ENCODE measurements at places on chromosomes 3 and 15.

- no peak for DNase-seq
These were observed 39.8 kb downstream of the CLK3 start for GRCh38 chr15:74655424-74655823.

DNA sequence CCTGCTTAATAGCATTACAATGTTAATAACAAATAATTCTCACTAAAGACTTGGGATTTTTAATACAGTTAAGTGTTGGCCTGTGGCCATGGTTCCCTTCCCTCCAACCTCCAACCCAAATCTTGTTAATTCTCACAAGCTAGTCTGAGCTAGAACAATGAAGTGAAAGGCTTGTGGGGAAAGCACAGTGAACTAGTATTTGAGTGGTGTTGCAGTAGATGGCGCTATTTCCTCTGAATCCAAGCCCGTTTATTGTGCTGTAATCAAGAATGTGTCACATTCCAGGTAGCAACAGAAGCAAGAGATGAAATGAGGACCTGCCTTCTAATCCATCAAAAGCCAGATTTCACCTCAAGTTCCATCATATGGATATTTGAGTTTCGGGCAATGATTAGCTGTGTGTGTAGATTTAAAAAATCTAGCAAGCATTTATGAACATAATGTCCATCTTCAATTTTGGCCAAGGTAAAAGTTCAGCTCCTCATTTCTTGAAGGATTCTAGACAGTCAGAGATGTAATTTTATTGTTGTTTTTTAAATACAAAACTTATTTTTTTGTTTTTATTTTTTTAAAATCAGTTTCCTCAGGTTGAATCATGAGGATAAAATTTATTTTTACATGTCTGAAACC is 160.7 kb downstream of the SQOR start:
- no peak for DNase-seq

- DNase-seq: peak; percentile 36
These were observed 11.0 kb upstream of the PDCD6IP start for GRCh38 chr3:33787328-33788009.

DNA sequence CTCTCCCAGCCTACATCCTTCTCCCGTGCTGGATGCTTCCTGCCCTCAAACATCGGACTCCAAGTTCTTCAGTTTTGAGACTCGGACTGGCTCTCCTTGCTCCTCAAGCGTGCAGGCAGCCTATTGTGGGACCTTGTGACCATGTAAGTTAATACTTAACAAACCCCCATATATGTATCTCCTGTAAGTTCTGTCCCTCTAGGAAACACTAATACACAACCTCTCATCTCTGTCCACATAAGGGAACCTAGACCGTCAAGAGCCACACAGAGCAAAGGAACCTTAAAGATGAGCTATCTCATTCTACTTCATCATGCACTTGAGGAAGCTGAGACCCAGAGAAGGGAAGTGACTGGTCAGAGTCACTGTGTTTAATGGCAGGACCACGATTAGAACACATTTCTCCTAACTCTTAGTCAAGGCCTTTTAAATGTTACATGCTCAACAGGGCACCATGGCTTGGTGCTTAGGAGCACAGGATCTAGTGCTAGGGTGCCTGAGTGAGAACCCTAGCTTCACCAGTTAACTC is 50.3 kb downstream of the NPTN start:
- no peak for DNase-seq

- DNase-seq: no peak
These were observed 208.4 kb upstream of the CD96 start for GRCh38 chr3:111333642-111334041.

DNA sequence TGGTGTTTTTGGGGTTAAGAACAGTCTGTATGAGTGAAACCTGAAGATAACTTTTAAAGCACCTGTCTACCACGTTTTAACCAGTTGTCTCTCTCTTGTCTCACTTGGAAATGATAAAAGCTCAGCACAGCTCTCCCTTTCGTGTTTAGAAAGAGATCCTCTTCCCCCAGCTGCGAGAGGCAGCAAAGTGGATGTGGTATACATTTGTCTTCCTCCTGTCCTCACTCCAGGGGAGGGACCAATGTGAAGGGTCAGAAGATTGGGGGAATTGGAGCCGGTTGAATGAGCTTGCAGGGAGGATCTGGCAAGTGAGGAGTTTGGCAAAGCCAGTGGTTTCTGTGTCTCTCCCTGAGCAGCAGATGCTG is 14.6 kb downstream of the SMAD6 start:
- DNase-seq: no peak

GRCh38 chr3:47716656-47717055 is 65.0 kb downstream of the SMARCC1 start:
- DNase-seq: no peak

DNA sequence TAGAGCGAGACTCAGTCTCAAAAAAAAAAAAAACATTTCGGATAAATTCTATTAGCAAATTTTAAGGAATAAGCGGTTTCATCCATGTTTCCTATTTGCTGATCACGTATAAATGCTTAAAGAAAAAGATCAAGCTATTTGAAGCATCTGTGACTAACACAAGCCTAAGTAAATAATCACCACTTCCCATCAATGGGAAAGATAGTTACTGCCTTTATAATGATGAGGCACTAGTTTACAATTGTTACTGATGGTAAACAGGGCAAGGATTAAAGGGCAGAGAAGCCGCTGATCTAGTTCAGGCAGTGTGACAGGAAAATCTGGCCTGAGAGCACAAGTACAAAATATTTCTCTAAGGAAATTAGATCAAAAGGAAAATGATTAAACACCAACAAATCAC is 13.7 kb downstream of the CLPX start:
- no peak for DNase-seq

DNA sequence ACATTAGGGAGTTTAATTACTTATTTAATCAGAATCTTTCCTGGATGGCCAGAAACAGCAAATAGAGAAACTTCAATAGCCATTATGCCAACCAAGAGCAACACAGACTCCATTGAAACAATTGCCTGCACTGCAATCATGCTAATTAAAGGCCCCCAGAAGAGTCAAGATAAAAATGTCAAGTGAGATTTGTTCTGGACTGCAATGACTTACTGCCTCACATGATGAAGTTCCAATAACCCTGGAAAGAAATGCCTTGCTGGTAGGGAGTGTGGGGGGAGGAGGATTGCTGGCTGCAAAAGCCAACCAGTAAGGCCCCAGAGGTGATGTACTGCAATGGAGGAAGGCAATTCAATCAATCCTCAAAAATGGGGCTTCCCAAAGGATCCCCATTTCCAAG is 257.9 kb downstream of the NTRK3 start:
- no peak for DNase-seq

DNA sequence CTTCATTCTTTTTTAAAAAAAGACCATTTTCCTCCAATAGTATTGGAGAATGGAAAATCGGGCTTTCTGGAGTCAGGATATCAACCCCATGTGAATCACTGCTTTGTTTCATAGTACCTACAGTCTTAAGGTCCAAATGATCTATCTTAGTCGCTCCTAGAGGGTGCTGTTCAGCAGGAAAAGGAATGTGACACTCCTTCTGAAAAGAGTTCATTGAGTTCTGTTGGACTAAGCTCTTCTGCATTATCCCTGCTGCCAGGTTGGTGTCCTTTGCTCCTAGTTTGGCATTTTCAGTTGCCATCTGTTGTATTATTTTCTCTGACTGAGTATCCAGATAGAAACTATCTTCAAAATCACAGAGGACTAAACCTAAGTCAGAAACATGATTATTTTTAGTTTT is 57.2 kb downstream of the POLQ start:
- DNase-seq: no peak

GRCh38 chr15:95298729-95299128 is 1031.8 kb upstream of the NR2F2 start:
- DNase-seq: no peak

GRCh38 chr3:161163297-161163696 is 57.8 kb upstream of the NMD3 start:
- DNase-seq: no peak

DNA sequence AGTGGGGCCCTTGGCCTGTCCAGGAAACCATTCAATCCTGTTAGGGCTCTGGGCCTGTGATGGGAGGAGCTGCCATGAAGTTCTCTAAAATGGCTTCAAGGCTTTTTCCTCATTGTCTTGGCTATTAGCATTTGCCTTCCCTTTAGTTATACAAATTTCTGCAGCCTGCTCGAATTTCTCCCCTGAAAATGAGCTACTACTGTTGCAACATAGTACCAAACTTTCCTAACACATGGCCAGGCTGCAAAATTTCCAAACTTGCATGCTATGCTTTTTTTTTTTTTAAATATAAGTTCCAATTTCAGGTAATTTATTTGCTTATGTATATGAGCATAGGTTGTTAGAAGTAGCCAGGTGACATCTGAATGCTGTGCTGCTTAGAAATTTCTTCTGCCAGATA is 560.8 kb upstream of the TBL1XR1 start:
- no peak for DNase-seq

DNA sequence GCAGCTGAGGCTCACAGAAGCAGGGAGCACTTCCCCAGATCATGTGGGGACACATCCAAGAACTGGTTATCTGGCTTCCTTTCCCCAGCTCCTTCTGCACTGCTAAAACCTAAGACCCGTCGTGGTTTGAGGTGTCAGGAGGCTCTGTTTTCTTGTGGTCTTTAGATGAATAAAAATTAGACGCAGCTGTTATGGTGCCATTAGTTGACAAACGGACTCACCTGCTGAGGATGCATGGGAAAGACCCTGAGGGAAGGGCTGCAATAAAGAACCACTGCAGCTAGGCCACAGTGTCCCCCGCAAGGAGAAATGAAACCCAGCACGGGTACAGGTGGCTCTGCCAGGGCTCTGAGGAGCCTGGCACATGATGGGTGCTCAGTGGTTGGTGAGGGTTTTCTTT is 99.4 kb downstream of the IQSEC1 start:
- no peak for DNase-seq

- no peak for DNase-seq
These were observed 103.6 kb upstream of the THSD4 start for GRCh38 chr15:71011503-71012155.

- DNase-seq: peak; percentile 2
These were observed 74.8 kb upstream of the NTRK3 start for GRCh38 chr15:88331291-88331690.

DNA sequence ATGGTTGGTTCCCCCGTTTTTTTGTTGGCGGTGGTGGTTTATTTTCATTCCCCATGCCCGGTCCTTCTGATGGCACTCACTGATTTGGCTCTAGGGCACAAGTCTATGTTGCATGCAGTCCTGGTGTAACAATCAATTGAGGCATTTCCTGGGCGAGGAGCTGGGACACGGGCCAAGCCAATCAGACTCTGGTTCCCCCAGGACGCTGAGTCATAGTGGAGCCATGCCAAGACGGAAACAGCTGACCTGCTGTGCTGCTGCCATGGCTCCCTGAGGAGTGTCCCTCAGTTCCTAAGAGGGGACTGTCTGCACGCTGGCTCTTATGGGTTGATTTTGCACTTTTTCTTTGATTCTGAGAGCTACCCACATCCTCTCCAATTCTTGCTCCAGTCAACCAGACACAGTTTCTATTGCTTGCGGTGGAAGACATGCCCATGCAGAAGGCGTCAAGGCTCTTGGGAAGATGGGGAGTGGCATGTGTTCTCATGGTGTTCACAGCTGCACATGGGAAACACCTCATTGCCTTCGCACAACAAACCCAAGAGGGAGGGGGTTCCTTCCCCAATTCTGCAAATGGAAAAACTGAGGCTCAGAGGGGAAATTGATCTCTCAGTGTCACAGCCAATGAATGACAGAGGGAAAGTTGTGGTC is 28.3 kb upstream of the ALDH1L1 start:
- no peak for DNase-seq

GRCh38 chr3:66066963-66067617 is 28.4 kb upstream of the MAGI1 start:
- DNase-seq: no peak

GRCh38 chr3:150759319-150759718 is 3.6 kb downstream of the SIAH2 start:
- DNase-seq: no peak

- peak; percentile 63 for DNase-seq
These were observed 1.1 kb downstream of the CELSR3 start for GRCh38 chr3:48661501-48662144.

DNA sequence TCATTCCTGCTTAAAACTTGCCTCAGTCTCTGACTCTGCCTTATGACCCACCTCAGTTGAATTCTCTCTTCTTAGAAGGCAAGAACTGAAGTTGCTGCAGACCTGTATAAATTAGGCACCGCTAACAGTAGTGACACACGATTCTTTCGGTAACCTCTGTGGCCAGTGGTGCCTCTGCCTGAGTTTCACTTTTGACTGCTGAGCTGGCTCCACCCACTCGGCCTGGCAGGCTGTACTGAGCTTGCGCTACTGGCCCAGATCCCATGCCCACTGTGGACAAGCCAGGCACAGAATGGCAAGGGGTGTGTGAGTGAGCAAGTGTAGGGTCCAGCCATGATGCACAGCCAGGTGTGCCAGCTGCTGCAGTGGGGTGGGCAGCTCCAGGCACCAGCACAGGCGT is 19.1 kb upstream of the EIF1B start:
- DNase-seq: no peak

DNA sequence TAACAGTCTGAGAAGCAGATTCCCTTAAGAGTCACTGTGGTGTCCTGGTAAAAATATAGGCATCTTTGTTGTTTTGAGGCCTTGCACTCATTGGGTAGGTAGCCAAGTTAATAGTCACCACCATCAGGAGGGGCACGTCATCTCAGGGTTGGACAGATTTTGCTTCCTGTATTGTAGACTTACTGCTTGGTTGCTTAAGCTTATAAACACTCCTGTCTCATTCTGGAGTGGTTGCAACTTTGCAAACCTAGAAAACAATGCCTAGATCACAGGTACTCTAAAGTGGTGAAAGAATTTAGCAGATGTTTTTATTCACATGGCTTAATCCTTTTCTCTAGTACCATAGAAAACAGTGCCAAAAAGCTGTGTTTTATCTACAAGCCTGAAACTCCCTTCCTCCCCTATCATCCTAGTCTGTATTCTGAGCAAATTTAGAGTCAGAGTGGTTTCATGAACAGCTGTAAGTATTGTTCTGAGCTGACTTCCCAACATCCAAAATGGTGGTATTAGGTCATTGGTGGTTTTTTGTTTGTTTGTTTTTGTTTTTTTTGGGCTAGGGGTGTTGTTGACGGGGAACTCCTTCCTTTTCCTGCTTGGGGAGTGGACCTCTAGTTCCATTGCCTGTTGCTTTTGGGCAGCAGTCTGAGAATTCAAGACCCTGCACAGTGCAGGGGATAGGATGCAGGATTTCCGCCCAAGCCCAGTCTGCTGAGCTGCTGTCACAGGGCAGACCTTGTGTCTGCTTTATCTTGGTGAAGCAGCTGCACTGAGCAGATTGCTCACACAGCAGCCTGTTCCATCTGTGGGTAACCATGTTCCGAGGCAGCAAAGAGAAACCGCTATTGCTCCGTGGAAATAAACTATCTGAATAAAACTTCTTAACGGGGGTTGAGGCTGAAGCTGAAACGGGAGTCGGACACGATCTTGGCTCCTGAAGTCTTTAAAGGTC is 202.0 kb downstream of the AKAP13 start:
- DNase-seq: peak; percentile 34

GRCh38 chr15:65645392-65645791 is 23.7 kb downstream of the SLC24A1 start:
- DNase-seq: no peak

DNA sequence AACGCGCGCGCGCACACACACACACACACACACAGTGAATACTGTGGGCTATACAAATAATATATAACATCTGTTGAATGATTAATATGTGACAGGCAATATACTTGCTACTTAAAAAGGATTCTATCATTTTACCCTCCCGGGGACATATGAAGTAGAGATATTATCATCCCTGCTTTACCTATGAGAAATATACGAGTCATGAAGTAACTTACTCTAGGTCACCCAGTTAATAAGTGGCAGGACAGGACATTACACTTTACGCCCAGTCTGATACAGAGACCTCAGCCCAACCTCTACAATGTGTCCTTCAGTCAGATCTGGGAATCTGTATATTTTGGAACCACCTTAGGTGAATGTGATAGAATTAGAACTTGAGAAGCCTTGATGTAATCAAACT is 55.4 kb downstream of the CCDC54 start:
- DNase-seq: no peak
